ENCODE measurements at places on chromosomes 2 and 18. TPM values are rescaled to one million over a fixed set of nuclear protein-coding genes. Genes with fewer than 3 reads are reported as not detected.

DNA sequence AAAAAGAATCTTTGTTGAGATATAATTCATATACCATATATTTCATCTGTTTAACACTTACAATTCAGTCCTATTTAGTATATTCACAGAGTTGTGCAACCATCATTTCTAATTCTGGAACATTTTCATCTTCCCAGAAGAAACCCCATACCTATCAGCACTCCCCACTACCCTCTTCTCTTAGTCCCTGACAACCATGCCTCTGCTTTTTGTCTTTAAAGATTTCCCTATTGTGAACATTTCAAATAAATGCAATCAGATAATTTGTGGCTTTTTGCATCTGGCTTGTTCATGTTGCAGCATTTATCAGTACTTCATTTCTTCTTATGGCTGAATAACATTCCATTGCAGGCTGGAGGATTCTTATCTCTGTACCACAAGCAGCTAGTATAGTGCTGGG, 305.9 kb upstream of the MEX3C start:
- H3K36me3 ChIP-seq: no peaks in the 10 kb centered on the region
- H3K27me3 ChIP-seq: peaks cover 1% of the 10 kb centered on the region
- DNase-seq: no peak
- no peaks in the 10 kb centered on the region for H3K4me1 ChIP-seq
- no peak overlapping the region for H3K4me3 ChIP-seq

DNA sequence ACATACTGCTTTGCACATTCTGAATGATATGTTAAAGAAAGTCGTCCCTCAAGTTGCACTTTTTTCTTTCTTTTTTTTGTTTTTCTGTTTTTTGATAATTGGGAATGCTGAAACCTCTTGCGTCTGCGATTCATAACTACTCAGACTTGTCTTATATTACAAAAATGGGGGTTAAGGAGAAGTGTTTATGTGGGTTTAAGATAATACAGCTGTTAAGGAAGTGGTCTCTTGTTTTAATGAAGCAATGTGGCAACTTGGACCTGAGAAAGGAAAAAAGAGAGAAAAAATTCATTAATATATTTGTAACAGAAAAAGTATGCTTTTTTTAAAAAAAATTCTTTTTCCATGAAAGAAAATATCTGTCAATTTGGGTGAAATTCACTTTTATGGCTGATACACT, 268.5 kb upstream of the CCDC68 start:
- H3K4me1 ChIP-seq: no peaks in the 10 kb centered on the region
- H3K36me3 ChIP-seq: no peaks in the 10 kb centered on the region
- no peak overlapping the region for H3K4me3 ChIP-seq
- no peak overlapping the region for H3K27ac ChIP-seq
- DNase-seq: no peak

Gene ABCB11
- polyA plus RNA-seq: not detected

Gene LRPPRC
- 33.3 TPM for polyA plus RNA-seq

Gene VWA3B
- polyA plus RNA-seq: not detected

GRCh38 chr2:27627963-27628766, 647 bp downstream of the CCDC121 start:
- DNase-seq: no peak
- no peak overlapping the region for H3K4me3 ChIP-seq
- peaks cover 4% of the 10 kb centered on the region for H3K36me3 ChIP-seq
- H3K27me3 ChIP-seq: no peaks in the 10 kb centered on the region

DNA sequence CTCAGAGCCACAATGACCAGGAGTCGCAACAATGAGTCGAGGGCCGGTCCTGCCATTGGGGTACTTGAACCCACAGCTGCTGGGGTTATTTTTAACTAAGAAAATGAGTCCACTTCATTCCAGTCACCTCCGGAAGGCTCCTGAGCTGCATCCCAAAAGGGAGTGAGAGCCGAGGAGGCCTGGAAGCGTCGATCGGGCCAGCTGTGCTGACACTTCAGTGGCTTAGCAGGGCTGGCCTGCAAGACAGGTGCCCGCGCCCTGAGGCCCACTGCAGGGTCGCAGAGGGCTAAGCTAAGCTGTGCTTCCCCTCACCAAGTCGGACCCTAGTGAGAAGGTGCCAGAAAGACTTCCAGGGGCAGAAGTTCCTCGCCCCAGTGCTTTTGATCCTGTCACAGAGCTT, 21.1 kb downstream of the TBC1D8 start:
- peaks cover 21% of the 10 kb centered on the region for H3K27me3 ChIP-seq
- no peaks in the 10 kb centered on the region for H3K36me3 ChIP-seq
- H3K27ac ChIP-seq: no peak overlapping the region

Gene BCL2
- 8.0 TPM for polyA plus RNA-seq

DNA sequence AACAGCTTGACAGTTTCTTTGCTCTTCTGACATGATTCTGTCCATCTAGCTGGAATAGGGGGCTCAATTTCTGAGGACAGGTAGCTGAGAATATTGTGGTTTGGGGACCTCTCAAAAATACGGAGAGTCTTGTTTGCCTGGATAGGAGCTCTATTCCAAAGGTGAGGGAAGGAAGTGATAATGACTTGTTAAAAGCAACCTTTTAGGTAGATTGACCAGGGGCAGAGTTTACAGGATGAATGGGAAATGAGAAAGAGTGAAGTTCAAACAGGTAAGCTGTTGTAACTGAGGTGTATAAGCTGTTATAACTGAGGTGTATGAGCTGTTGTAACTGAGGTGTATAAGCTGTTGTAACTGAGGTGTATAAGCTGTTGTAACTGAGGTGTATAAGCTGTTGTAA, 25.1 kb downstream of the PARD3B start:
- no peaks in the 10 kb centered on the region for H3K27me3 ChIP-seq
- no peaks in the 10 kb centered on the region for H3K36me3 ChIP-seq
- no peak overlapping the region for H3K27ac ChIP-seq
- no peak for DNase-seq
- H3K4me3 ChIP-seq: no peak overlapping the region

DNA sequence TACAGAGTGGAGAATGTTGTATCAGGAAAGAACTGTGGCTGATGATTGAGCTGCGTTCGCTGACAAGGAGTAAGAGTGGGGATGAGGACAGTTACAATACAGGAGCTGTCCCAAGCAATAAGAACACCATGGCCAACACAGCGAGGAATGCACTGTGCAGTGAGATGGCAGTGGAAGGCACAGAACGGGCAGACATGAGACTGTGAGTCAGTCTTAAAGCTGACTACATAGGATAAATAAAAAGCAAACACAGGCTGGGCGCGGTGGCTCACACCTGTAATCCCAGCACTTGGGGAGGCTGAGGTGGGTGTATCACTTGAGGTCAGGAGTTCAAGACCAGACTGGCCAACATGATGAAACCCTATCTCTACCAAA, 89.8 kb downstream of the CABYR start:
- no peaks in the 10 kb centered on the region for H3K27me3 ChIP-seq
- H3K4me3 ChIP-seq: no peak overlapping the region
- no peak overlapping the region for H3K27ac ChIP-seq
- no peaks in the 10 kb centered on the region for H3K4me1 ChIP-seq

GRCh38 chr2:235414422-235414821, 79.4 kb upstream of the AGAP1 start:
- H3K27ac ChIP-seq: no peak overlapping the region
- H3K27me3 ChIP-seq: peaks cover 8% of the 10 kb centered on the region

Gene DHRS9
- polyA plus RNA-seq: 0.31 TPM

DNA sequence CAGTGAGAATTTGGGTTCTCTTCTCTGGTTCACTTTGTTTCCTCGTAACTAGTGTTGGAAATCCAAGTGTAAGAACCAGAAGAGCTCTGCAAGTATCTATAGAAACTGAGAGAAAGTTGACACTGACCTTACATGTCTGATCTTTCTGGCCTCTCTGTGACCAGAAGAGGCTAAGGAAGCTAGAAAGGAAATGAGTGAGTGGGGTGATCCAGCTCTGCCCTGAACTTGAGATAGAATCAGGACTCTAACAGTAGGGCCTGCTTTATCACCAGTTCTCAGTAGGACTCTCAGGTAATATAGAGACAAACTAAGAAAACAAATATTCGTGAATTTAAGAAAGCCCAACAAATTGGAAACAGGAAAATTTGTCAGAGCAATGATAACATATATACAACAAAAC, 441.2 kb upstream of the ZNF804A start:
- no peak for DNase-seq
- no peaks in the 10 kb centered on the region for H3K4me1 ChIP-seq
- no peaks in the 10 kb centered on the region for H3K27me3 ChIP-seq
- H3K27ac ChIP-seq: no peak overlapping the region
- no peaks in the 10 kb centered on the region for H3K36me3 ChIP-seq
- H3K4me3 ChIP-seq: no peak overlapping the region

DNA sequence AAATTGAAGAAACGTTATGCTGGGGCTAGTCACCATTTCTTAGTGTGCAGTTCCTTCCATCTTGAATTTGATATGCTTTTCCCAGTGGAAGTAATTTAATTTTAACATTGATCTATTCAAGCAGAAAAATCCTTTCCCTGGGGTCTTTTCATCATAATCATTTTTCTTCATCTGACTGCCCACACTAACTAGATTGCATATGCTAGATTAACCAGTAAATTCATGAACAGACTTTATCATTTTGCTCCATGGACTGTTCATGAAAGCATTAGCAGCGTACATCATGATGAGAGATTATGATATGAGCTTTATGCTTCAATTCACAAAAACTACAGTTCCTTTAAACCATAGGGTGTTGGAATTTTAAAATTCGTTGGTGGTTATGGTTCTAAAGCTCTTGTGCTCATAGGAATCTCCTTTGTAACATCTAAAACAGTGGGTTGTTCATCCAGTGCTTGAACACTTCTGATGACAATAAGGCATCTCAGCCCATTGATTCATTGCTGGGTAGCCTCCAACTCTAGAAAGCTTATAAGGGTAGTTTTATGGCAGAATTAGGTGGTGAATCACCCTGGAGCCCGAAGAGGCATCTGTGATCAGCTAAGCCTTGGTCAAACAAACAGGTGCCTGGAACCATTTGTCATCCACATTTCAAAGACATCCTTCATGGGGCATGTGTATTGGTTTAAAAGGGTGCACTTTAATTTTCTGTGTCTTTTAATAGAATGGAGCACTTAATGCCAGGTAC, 77.2 kb upstream of the NDUFV2 start:
- H3K4me1 ChIP-seq: no peaks in the 10 kb centered on the region
- H3K27me3 ChIP-seq: peaks cover 6% of the 10 kb centered on the region
- H3K4me3 ChIP-seq: no peak overlapping the region
- no peak for DNase-seq

DNA sequence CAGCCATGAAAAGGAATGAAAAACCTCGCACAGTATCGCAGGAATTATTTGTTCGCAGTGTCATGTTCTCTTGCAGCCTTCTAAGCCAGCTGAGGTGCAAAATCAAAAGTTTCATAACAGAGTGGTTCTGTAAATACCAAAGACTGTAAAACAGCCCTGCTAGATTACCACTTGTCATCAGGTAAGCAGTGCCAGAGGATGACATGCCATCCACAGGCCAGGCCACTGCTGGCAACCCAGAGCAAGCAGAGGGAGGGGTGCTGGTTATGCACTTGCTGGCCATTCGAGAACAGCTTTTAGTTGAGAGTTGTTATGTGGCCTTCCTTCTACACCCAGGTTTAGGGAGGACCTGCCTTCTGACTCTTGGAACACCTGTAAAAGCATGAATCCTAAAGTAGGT, 114.3 kb upstream of the MGAT5 start:
- H3K4me3 ChIP-seq: no peak overlapping the region
- H3K27me3 ChIP-seq: no peaks in the 10 kb centered on the region
- H3K36me3 ChIP-seq: no peaks in the 10 kb centered on the region
- H3K27ac ChIP-seq: no peak overlapping the region
- peaks cover 72% of the 10 kb centered on the region for H3K4me1 ChIP-seq

Gene CXCR4
- polyA plus RNA-seq: 758 TPM

DNA sequence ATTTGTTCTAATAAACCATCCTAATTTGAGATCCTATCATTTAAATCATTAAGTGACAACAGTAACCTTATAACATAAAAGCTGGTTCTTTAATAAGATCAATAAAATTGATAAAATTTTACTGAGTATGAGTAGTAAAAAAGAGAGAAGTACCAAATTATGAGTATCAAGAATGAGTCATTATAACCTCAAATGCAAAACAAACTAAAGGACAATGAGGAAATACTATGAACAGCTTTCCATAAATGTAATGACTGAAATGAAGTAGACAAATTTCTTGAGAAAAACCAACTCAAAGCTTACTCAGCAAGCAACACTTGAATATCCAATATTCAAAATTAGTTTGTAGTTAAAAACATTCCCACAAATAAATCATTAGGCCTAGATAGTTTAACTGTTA, 433.0 kb downstream of the ZEB2 start:
- H3K27ac ChIP-seq: no peak overlapping the region
- no peak for DNase-seq
- H3K36me3 ChIP-seq: peaks cover 18% of the 10 kb centered on the region
- H3K4me3 ChIP-seq: no peak overlapping the region

Gene EFEMP1
- polyA plus RNA-seq: not detected

Gene CXCR2
- polyA plus RNA-seq: 117 TPM

Gene MBP
- polyA plus RNA-seq: 403 TPM

- peaks cover 62% of the 10 kb centered on the region for H3K4me1 ChIP-seq
- DNase-seq: no peak
- H3K4me3 ChIP-seq: peak overlapping the region; percentile 18
- H3K36me3 ChIP-seq: peaks cover 51% of the 10 kb centered on the region
Measured at GRCh38 chr18:2687390-2688001, 32.0 kb downstream of the SMCHD1 start.

Gene SERPINB10
- polyA plus RNA-seq: not detected

DNA sequence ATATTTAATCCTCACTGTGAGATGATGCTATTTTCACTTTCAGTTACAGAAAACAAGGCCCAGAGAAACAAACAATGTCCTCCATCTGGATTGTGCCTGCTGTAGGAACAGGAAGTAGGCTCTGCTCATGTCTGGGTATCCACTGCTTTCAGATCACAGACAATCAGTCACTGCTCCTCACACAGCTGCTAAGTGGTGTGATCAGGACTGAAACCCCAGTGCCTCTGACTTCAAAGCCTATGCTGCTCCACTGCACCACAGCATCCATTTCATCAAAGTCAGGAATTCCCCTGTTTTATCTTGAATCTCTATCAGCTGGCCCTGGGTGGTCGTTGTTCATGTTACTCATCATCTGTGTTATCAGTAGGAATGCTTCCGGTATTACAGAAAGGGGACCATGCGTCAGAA, 303.8 kb upstream of the TRIB2 start:
- no peaks in the 10 kb centered on the region for H3K36me3 ChIP-seq
- H3K27me3 ChIP-seq: peaks cover 1% of the 10 kb centered on the region
- DNase-seq: peak; percentile 4
- H3K4me3 ChIP-seq: peak overlapping the region; percentile 23

DNA sequence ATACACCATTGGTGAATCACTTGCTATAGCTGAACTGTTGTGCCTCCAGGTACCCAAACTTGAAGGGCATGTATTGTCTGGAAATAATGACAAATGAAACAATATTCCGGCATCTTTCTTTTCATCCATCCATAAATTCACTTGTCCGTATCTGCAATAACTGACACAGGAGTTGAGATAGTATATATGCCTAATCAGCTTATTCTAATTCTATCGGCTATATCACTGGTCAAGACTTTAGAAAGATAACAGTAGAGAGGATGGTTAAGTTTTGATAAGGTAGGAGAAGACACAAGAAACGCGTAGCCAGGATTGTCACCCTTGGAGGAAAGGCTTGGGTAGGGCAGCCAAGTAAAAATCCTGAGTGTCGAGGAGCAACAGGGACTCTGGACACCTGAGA, 1634.6 kb upstream of the CELF4 start:
- no peak for DNase-seq
- H3K4me1 ChIP-seq: no peaks in the 10 kb centered on the region
- no peaks in the 10 kb centered on the region for H3K36me3 ChIP-seq
- H3K4me3 ChIP-seq: no peak overlapping the region
- H3K27me3 ChIP-seq: no peaks in the 10 kb centered on the region
- H3K27ac ChIP-seq: no peak overlapping the region

Gene COPS8
- polyA plus RNA-seq: 104 TPM

Measured in immature natural killer cell (primary cell).